ENCODE measurements at places on chromosomes 1 and 21.
A peak's percentile ranks its signal among the peaks of the same experiment; 100 is the strongest.

DNA sequence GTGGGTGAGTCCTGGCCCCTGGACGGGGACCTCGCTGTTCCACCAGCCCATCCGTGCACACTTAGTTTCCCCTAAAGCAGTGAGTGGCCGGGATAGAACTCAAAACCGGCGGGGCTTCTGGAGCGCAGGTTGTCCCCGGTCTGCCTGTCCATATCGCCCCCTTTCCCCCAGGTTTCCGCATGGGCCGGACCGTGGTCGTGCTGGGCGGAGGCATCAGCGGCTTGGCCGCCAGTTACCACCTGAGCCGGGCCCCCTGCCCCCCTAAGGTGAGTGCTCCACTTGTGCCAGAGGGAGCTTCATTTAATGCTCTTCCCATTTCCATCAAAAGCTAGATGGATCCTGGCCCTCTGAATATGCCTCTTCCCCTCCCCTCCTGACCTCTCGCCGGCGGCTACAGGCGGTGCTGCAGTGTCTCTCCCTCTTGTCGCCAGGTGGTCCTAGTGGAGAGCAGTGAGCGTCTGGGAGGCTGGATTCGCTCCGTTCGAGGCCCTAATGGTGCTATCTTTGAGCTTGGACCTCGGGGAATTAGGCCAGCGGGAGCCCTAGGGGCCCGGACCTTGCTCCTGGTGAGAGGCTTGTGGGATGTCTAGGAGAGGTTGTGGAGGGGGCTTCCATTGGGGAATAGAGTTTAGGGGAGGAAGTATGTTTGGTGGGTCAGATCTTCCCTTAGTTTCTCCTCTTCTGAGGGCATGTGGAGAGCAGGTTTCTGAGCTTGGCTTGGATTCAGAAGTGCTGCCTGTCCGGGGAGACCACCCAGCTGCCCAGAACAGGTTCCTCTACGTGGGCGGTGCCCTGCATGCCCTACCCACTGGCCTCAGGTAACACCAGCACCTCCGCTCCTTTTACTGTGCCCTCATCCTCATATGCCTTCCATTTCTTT is 683 bp downstream of the PPOX start:
- DNase-seq: no peak

- no peak for DNase-seq
Measured at GRCh38 chr1:98924977-98925376, 79.7 kb downstream of the PLPPR5 start.

GRCh38 chr1:27526569-27527222 is 36.7 kb upstream of the WASF2 start:
- DNase-seq: no peak

GRCh38 chr21:22536509-22536908 is 1538.3 kb downstream of the NCAM2 start:
- no peak for DNase-seq

DNA sequence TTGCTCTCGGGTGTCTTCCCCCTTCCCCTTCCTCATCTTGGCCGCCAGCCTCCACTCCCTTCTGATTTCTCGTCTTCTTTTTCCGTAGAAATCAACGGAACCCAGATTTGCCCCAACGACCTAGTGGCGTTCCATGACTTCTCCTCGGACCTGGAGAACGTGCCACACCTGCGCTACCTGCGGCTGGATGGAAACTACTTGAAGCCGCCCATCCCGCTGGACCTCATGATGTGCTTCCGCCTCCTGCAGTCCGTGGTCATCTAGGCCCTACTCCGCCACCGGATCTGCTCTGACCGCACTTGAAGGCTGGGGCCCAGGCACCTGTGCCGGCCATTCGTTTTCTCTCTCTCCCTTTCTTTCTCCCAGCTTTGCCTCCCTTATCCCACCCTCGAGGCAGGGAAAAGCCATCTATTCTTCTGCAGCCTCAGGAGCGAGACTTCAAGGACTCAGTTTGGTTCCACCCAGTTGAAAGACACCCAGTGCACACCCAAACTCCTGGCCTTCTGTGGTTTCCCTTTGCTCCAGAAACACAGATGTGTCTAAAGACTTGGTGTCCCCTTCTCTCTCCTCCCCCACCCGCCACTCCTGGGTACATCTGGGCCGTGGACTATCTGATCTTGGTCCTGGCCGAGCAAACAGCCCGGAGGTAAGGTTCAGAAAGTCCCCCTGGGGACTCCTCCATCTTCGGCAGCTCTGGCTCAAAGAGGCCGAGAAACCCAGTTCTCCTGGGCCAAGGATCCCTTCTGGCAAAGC is 7.2 kb upstream of the OPTC start:
- DNase-seq: no peak

DNA sequence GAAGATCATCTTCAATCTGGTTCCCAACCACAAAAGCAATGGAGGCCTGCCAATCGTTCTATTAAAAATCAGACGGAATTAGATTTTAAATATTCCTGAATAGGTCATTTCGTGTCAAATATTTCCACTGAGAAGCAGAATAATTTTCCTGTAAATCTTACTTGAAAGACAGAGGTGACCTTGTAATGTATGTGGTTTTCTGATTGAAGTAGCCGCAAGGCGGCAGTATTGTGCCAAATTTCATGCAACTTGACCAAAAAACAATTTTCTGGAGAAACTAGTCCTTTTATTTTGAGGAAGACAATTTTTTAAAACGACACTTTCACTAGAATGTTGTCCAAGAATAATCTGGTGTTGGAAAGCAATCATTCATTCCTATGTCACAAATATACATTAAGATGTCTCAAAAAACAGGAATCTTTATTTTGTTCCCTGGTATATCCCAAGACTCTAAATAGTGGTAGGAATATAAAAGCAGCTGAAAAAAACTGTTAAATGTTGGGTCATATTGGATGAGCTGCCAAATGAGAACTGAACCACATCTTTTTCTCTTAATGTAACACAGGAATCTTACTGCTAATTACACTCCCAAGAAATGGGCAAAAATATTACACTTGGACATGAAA is 33.6 kb downstream of the SPAG17 start:
- DNase-seq: no peak

- DNase-seq: no peak
Measured at GRCh38 chr21:33975548-33976081, 60.0 kb upstream of the ATP5PO start.

DNA sequence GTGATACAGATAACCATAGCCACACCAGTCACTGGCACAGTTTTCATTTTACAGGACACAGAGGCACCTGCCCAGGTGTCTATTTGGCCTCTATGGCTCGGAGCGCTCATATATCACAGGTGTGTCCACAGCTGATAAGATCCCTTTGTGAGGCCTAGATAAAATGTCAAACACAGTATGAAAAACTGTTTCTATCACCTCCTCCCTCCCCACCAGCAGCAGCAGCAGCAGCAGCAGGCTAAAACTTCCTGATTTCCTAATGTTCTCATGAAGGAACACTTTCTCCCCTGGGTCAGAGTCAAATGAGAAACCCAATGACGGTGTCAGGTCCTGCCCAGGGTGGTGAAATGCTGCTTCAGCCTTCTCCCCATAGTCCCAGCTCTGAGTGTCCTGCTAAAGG is 24.4 kb downstream of the ELAPOR1 start:
- no peak for DNase-seq

GRCh38 chr1:43418858-43419257 is 29.2 kb downstream of the SZT2 start:
- DNase-seq: no peak

DNA sequence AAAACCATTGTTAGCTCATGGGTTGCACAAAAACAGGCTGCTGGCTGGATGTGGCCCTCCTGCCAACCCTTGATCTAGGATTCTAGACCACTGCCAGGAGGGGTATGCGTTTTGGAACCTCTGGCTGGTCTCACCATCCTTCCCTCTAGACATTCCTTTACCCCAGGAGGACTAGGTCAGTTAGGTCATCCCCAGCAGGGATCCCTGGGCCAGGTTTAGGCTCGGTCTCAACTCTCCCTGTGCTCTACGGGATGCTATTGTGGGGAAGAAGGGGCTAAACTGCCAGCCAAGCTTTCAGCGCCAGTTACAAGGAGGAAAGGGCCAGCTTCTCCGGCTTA is 22.7 kb downstream of the SLC2A1 start:
- DNase-seq: peak; percentile 7

GRCh38 chr1:46582972-46583371 is 21.1 kb downstream of the MKNK1 start:
- no peak for DNase-seq

- no peak for DNase-seq
Measured at GRCh38 chr1:221025501-221025900, 146.3 kb downstream of the HLX start.

- DNase-seq: no peak
Measured at GRCh38 chr1:157512036-157512969, 40.0 kb downstream of the FCRL5 start.

DNA sequence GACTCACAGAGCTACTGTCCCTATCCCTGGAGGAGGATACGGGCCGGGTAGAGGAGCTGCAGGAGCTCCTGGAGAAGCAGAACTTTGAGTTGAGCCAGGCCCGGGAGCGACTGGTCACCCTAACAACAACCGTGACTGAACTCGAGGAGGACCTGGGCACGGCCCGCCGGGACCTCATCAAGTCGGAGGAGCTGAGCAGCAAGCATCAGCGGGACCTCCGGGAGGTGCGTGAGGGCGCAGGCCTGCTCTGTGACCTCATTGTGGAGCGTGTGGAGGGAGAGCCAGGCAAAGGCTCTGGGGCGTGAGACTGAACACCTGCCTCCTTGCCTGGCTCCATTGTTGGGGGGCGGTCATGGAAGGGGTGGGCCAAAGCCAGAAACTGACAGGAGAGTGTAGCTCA is 19.0 kb downstream of the PPFIA4 start:
- no peak for DNase-seq

- no peak for DNase-seq
Measured at GRCh38 chr1:174912264-174912663, 87.5 kb upstream of the CACYBP start.

GRCh38 chr1:210739627-210740026 is 394.3 kb downstream of the KCNH1 start:
- no peak for DNase-seq

DNA sequence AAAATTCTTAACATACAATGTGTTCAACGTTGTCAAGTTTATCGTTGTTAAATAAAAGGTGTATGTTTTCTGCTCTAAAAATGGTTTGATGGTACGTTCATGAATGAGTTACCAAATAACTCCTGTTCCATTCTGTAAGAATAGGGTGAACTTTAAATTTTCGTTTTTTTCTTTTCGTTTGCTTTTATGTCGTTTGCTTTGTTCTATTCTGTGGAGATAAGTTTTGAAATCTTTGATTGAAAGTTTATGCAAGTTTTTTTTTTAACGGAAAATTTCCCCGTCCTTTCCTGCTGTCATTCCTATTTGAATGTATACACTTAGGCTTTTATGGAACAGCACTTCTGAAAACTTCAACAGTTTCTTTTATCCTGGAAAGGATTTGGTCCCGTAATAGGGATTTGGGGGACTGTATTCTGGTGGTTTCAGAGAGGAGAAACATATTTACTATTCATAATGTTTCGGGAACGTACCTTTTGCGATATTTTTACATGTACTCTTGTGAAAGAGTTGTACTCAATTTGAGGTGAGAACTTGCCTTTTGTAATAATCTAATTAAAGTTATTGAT is 1.7 kb downstream of the DR1 start:
- no peak for DNase-seq

GRCh38 chr1:114126261-114127095 is 27.2 kb downstream of the SYT6 start:
- DNase-seq: no peak

- no peak for DNase-seq
Measured at GRCh38 chr1:227429447-227430359, 111.4 kb upstream of the CDC42BPA start.

DNA sequence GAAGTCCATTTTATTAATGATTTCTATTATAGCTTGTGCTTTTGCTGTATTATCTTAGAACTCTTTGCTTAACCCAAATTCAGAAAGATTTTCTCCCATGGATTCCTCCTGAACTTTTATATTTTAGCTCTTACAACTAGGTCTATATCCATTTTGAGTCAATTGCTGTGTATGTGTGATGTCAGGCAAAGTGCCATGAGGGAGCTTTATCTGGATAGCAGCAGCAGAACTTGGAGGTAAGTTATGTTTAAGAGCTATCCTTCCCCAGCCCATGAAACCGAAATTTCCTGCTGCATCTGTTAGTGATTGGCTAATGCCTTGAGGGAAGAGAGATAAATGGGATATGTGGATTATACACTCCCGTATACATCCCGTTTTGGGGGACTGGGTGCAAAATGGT is 29.9 kb downstream of the ADAM30 start:
- no peak for DNase-seq

DNA sequence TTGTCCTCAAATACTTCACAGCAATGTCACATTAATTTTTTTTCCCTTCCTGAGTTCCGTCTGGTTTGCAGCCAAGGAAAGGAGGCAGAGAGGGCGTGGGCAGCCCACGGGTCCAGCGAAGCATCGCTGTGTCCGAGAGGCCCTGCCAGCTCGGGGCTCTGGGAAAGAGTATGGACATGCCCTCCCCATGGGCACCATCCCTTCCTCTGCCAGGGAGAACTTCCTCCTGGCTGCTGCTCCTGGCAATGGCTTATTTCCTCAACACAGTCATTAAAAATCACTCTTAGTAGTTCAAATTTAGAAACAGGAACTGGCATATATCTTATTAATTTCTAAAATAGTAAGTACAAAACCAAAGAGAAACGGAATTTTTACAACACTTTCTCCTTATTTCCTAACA is 115.4 kb downstream of the RIPK4 start:
- DNase-seq: no peak

- DNase-seq: peak; percentile 82
Measured at GRCh38 chr1:43021547-43022474, 63.1 kb upstream of the SLC2A1 start.

DNA sequence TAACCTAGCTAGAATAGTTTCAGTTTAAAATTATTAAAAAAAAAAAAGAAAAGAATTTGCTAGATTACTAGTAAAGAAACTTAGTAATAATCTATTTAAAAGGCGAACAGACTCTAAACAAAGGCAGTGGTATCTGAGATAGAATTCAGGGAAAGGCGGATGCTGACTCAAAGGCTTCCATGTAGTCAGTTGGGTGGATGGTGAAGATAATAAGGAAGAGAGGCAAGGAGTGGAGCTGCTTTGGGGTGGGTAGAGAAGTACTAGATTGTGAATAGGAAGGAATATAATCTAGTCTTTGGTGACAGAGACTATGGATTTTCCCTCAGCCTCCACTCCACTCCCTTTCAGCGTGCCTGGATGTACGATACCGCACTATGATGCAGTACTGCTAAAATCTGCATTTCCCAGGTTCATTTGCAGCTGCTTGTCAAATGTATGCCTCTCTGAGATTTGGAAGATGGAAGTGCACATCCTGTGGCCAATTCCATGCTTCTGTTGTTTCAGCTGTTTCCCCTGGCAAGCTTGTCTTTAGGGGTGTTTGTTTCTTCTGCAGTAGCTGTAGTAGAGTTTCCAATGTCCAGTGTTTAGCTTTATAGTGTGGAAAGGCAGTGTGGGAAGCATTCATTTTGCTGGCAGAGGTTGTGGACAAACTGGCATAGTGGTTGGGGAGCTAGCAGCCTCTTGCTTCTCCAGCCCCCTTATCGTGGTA is 184.6 kb upstream of the NRIP1 start:
- DNase-seq: no peak

DNA sequence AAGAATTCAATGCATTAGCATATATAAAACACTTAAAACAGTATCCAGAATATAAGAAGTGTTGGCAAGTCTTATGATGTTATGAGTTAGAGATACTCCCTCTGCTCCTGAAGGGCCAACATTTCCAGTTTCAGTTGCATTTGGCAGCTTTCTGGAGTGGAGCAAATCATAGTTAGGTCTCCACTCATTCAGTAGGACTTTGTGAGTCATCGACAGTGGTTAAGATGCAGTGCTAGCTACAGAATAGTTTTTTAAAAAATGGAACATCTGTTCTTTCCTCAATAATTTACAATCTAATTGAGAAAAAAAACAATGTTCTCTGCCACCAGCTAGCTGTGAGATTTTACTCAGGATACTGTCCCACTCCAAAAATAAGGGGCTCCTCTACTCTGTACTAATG is 389.1 kb downstream of the HLX start:
- DNase-seq: no peak

- DNase-seq: no peak
Measured at GRCh38 chr1:3037281-3038040, 16.2 kb downstream of the ACTRT2 start.
